ENCODE measurements at places on chromosomes 1 and 21.
A peak's percentile ranks its signal among the peaks of the same experiment; 100 is the strongest.

DNA sequence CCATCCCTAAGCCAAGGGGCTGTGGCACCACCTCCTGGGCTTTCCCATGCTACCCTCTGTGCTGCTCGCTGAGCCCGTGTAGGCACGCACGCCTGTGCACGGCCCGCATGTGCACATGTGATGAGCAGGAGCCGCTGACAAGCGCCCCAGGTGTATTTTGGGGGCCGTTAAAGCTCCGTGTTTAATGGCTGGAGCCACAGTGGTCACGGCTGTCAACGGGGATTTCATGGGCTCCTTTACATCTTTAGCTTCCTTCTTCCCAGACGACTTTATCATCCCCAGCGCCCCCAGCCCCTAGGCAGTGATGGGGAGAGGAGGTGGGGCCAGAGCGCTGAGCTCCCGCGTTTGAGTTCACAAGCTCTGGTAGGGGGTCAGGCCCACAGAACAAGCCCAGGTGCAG, 11.7 kb upstream of the EPHA8 start:
- no peak for DNase-seq

GRCh38 chr1:156217871-156218270, 5.1 kb downstream of the PMF1 start:
- no peak for DNase-seq

- peak; percentile 73 for DNase-seq
These were observed at the start of the genes GPATCH2 and SPATA17 for GRCh38 chr1:217630711-217631591. TSS of gene GPATCH2 (minus strand) at chr1:217631090. CDS start at chr1:217630971, 119 bp downstream. TSS of gene SPATA17 (plus strand) at chr1:217631344. CDS start at chr1:217631379, 35 bp downstream.

- no peak for DNase-seq
These were observed 9.2 kb downstream of the POU3F1 start for GRCh38 chr1:38037221-38037939.

GRCh38 chr1:178645157-178645807, 79.8 kb upstream of the RALGPS2 start:
- DNase-seq, result no peak

GRCh38 chr1:202149566-202149965, 5.0 kb upstream of the ARL8A start:
- no peak for DNase-seq

GRCh38 chr1:27438621-27439061, 46.2 kb downstream of the GPR3 start:
- DNase-seq, result no peak

GRCh38 chr1:235307158-235308124, 20.5 kb downstream of the ARID4B start:
- no peak for DNase-seq

- no peak for DNase-seq
These were observed 187.0 kb downstream of the TPR start for GRCh38 chr1:186188004-186188539.

DNA sequence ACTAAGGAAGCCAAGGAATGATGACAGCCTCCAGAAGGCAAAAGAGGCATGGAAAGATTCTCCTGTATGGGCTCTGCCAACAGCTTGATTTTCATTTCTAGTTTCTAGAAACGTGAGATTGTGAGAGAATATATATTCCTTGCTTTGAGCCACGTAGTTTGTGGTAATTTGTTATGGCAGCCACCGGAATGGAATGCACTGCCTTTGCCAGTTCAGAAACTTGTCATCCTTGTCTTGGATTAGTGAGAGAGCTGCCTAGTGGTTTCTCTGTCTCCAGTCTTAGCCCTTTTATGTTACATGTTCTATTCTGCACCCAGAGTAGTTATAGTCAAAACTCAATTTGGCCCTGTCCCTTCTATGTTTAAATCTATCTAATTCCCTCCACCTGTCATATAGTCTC, 216.0 kb upstream of the PTGFR start:
- DNase-seq, result no peak

DNA sequence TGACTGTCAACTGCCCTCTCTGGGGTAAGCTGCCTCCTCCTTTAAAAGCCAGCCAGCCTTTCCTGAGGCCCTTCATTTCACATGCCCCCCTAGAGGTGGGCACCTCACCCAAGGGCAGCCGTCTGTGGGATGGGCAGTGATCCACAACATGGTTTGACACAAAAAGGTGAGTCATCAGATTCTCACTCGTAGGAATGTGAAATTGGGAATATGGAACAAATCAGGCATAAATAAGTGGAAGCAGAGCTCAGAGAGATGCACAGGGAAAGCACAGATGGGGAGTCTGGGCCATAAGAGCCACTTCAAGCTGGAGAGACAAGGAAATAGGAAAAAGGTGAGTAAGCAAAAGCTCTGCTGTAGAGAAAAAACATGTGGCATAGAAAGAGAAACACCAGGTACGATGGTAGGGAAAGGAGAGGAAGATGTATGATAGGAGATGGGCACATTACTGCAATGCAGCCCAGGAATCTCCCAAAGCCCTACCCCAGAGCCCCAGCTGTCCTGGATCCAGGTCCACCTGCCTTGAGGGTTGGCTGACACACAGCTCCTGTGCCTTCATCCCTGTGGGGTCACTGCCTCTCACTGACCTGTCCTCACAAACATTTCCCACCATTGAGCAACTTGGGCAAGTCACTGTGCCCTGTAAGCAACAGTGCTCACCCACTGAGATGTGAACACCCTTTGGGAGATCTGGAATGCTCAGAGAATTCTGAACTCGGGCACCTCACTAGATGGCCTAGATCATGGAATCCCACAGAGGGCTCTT, 86.6 kb downstream of the ASTN1 start:
- no peak for DNase-seq

DNA sequence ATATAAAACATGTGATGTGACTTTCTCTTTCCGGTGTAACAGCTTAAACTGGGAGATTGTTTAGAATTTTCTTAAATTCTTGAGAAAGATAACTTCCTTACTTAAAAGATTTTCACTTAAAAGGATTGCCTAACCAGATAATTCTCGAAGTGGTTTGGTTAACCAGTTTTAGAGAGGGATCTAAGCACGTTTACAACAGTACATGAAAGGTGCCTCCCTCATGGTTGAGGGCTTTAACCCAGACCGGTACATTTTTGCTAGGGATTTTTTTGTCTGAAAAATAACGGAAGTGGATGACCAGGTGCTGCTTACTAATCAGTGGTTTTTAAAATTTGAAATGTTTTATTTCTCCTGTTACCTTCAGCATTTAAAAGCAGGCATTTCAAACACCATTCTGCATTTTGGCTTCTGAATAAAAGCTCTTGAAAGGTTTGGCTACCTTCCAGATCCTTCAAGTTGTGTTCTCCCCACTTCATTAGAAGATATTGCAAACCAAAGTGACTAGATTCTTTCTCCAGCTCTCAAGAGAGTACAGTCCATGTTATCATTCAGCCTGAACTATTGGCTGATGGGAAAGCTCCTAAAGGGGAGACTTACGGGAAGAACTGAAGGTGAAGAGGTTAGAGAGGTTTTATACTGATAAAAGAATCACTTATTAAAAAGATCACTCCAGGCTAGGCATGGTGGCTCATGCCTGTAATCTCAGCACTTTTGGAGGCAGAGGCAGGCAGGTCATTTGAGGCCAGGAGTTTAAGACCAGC, 12.8 kb downstream of the S100PBP start:
- DNase-seq, result no peak

DNA sequence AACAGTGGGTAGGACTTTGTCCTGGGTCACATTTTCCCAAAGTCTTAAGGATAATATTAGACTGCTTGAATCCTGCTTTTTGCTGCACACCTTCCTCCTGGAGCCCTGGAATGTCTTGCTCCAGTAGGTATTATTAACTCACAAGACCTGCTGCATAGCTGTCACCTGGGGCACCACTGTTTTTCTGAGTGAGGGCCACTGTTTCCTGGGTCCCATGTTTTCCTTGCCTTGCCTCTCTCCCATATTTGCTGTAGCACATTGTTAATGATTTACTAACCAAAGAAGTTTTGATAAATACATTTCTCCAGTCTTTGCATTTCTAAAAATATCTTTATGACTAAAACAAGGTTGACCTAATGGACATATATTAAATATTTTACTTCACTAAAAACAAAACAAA, 22.5 kb upstream of the FCAMR start:
- DNase-seq, result no peak

DNA sequence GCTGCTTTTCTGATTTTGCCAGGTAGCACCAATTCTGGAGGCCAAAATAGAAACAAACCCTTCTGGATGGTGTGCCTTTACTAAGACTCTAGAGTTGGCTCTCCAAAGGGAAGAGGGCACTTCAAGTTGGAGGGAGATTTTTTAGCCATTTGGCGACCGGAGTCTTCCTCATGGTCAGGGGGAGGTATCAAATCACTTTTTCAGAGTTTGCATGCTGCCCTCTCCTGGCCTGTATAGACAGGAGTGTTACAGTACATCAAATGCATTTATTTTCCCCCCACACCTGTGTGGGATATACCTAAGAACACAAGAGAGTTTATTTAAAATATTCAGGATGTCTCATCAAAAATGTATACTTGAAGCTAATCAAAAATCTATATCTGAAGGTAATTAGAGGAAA, 3.2 kb downstream of the GREM2 start:
- no peak for DNase-seq

GRCh38 chr1:233277637-233278606, 17.6 kb downstream of the PCNX2 start:
- DNase-seq, result no peak

GRCh38 chr1:40519517-40519916, 10.9 kb downstream of the EXO5 start:
- no peak for DNase-seq

DNA sequence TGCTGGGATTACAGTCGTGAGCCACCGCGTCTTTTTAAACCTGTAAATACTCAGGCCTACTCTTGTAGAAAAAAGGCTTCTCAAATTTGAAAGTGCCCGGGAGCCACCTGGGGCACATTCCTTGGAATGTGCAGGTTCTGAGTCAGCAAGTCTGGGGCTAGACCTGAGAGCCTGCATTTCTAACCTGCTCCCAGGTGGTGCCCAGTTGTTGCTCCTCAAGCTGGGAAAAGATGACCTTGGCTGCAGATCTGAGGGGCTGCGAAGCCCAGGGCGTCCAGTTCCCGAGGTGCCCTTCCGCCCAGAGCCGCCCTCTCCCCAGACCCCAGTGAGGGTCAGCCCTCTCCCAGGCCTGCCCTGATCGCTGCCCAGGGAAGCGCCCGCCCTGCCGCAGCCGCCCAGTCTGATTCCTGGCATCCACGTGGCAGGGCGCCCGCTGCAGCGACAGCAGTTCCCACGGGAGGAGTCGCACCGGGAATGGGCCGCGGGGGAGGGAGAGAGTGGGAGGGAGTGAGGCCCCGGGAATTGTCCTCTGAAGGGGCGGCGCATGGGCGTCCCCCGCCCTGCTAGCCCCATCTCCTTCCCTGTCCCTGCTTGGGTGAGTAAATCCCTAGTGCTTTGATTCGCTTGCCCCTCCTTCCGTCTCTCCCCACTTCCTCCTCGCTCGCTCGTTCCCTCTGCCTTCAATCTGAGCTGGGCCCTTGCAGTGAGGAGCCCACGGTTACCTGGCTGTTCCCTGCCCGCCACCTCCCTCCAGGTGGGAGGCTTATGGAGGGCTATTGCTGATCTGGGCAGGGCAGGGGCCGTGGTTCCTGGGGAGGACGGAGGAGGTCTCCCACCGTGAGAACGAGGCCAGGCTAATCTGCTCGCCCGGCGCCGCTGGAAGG, 18.8 kb upstream of the TENT5B start:
- DNase-seq, result no peak

GRCh38 chr1:219086956-219087469, 86.7 kb upstream of the LYPLAL1 start:
- no peak for DNase-seq

DNA sequence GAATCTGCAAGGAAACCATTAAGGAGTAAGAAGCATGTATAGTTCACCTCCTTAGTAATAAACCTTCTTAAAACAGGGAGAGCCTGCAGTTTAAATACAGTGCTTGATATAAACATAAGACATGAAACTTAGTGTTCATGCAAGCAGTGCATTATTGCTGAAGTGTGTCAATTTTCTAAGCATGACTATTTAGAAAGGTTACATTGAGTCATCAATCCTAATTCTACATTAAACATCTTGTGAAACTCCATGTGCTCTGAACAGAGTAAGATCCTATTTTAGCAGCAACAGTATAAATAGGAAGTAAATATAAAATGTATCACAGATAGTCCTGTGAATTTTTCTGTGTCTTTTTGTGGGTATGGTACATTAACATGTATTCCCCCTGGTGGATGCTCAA, 135.5 kb downstream of the ESRRG start:
- DNase-seq, result no peak

GRCh38 chr1:10745886-10746455, 50.5 kb downstream of the CASZ1 start:
- DNase-seq, result no peak

- no peak for DNase-seq
These were observed 87.6 kb downstream of the CATSPERE start for GRCh38 chr1:244548558-244549115.

- DNase-seq, result no peak
These were observed 105.4 kb downstream of the PSMG1 start for GRCh38 chr21:39077876-39078275.

- peak; percentile 63 for DNase-seq
These were observed 1.1 kb downstream of the TNFRSF4 start for GRCh38 chr1:1212780-1213344.

DNA sequence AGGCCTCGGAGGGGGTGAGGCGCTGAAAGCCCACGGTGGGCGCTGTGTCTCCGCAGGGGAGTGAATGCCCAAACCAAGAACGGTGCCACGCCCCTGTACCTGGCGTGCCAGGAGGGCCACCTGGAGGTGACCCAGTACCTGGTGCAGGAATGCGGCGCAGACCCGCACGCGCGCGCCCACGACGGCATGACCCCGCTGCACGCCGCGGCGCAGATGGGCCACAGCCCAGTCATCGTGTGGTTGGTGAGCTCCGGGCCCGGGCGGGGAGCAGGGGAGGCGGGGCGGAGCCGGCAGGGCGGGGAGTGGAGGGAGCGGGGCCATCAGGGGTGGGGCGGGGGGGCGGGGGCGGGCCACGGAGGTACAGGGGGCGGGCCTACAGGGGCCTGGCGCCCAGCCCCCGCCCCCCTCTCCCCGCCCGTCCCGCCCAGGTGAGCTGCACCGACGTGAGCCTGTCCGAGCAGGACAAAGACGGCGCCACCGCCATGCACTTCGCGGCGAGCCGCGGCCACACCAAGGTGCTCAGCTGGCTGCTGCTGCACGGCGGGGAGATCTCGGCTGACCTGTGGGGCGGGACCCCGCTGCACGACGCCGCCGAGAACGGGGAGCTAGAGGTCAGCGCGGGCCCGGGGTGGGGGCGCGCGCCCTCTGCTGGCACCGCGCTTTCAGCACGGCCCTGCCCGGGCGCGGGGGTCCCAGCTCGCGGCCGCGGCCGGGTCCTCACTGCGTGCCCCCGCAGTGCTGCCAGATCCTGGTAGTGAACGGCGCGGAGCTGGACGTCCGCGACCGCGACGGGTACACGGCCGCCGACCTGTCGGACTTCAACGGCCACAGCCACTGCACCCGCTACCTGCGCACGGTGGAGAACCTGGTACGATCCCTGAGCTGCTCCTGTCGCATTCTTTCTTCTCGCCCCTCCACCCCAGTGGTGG, 15.9 kb downstream of the ESPN start:
- peak; percentile 80 for DNase-seq
